Cerebellar nuclear complex (tissue), 1 donor: ENCODE measurements at places on chromosomes 2 and 18.

- DNase-seq = no peak
Observed at GRCh38 chr2:177264693-177265587, at the start of gene NFE2L2. NFE2L2 (minus strand) TSS chr2:177264727; CDS start chr2:177264576, 151 bp downstream.

DNA sequence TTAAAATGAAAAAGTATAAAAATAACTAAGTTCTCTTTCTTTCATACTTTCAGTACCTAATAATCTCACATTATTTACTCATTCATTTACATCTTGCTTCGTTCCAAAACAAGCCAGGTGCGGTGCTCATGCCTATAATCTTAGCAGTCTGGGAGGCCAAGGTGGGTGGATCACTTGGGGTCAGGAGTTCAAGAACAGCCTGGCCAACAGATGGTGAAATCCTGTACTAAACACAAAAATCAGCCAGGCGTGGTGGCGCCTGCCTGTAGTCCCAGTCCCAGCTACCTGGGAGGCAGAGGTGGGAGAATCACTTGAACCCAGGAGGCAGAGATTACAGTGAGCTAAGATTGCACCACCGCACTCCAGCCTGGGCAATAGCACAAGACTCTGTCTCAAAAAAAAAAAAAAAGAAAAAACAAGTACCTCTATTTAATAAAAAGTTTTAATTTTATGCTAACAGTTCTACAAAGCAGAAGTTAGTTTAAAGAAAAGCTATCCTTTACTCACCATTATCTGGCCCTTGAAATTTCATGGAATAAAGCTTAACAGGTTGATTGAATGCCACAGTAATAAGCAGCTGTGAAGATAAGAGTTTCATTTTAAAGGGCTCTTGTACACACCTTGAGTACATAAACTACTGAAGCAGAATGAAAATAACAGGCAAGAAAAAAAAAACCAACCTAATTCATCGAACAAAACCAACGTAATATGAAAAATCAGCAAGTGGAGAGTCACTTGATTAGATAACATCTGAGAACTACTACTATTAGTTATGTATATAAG lies 22.5 kb downstream of the TXNL1 start:
- DNase-seq = no peak

GRCh38 chr2:70450641-70451250 lies 102.9 kb downstream of the TGFA start:
- no peak for DNase-seq

DNA sequence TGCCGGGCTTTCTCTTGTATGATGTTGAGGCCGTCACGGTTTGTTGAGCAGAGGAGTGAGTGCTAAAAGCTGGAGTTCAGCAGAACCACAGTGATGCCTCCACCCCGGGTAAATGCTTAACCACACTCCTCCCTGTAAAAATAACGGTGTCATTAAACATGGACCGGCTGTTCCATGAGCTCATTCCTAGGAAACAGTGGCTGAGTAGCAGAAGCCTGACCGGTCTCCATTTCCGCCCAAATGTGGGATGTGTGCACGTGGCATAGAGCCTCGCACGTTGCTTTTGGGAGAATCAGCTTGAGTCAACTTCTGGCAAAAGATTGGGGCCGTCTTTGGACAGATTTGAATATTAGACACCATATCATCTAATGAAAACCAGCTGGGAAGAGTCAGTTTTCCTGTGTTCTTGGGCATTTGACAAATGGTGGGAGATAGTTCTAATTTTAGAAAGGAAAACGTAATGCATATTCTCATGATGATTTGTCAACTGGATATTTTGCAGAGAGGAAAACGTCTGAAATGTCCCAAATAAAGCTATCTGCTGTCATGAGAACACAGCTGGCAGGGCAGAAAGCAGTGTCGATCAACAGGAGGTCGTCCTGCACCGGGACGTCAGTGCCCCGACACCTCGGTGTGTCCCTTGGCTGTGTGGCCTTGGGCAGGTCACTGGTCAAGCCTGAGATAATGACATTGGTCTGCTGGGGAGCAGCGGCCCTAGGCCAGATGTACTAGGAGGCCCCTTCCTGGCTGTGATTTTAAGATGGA lies 42.4 kb downstream of the LRRFIP1 start:
- no peak for DNase-seq

GRCh38 chr2:75088791-75089190 lies 110.5 kb downstream of the TACR1 start:
- DNase-seq = no peak

DNA sequence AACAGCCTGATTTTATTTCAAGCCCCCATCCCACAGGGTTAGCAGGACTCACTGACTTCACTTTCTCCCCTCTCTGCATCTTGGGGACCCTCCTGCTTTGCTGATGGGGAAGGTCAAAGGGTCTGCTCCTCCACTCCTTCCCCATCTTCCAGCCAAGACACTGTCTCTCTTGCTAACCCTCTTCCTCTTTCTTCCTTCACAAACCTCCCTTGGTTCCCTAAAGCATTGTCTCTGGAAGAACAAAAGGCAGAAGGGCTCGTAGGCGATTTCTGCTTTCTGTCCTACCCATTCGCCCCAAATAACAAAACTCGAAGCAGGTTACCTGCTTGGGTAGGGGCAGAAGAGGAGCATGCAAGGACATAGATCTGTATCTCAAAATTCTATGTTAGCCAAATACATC lies 5.5 kb upstream of the SLC4A3 start:
- no peak for DNase-seq

GRCh38 chr2:172208791-172209325 lies 106.2 kb upstream of the DLX2 start:
- no peak for DNase-seq

- no peak for DNase-seq
Observed at GRCh38 chr2:32418778-32419177, 62.0 kb downstream of the BIRC6 start.

- DNase-seq = no peak
Observed at GRCh38 chr2:143729296-143729814, 600.1 kb downstream of the ARHGAP15 start.

DNA sequence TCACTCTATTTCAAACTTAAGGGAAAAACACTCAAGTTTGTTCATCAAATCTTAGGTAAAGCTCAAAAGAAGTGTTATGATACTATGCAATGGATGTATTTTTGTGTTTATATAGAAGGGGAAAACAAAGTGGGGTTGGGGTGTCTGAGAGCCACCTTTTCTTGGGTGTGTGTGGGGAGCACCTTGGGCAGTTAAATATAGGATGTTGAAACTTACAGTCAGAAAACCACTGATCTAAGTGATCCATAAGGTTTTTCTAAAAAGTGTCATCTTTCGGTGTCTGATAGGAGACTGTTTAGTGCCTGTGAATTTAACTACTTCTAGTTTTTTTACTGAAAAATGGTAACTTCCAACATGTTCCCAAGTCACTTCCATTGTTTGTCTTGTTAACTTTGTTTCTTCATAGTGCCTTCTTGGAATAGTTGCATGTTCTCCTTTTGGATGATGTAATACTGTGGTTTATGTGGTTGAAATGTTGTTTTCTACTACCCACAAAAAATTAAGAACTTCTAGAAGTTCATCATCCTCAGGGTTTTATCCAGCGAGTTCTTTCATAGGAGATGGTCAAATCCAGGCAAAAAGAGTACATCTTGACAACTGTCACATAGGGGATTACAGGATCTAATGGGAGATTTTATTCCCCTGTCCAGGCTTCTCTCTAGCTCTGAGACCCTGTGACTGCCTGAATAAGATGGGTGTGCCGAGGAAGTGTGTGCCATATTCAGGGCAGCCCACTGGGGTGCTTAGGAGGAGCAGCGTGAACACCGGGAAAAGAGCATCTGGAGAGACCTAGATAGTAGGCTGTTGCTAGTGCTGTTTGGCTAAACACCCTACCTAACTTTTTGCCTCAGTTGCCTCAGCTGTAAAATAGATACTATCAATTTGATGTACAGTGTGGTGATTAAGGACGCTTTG lies 46.2 kb downstream of the CAB39 start:
- no peak for DNase-seq

DNA sequence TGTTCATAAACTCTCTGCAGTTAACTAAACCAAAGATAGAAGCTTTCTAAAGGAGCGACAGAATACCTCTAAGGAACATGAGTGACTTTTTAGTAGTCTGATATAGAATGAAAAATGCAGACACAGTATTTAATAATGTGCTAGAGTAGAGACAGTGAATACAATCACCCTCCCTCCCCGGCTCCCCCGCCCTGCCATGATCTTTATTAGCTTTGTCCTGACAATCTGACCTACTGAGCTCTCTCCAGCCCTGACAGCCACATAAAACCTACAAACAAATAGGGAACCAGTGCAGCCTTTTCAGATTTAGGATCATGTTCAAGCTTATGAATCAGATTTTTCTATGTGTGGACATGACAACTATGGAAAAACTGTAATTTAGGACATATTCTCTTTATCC lies 777.6 kb upstream of the FANCL start:
- no peak for DNase-seq

- no peak for DNase-seq
Observed at GRCh38 chr2:119694845-119695521, 16.0 kb downstream of the TMEM177 start.

DNA sequence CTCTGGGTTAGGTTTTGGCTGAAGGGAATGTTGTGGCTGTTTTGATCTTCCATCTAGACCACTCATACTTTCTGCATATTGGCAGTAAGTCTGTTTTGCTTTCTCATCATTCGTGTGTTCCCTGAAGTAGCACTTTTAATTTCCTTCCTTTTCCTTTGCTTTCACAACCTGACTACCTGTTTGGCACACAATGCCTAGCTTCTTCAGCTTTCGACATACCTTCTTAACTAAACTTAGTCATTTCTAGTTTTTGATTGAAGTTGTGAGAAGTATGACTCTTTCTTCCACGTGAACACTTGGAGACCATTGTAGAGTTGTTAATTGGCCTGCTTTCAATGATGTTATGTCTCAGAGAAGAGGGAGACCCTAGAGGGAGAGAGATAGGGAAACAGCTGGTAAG lies 123.6 kb upstream of the EPB41L3 start:
- no peak for DNase-seq

DNA sequence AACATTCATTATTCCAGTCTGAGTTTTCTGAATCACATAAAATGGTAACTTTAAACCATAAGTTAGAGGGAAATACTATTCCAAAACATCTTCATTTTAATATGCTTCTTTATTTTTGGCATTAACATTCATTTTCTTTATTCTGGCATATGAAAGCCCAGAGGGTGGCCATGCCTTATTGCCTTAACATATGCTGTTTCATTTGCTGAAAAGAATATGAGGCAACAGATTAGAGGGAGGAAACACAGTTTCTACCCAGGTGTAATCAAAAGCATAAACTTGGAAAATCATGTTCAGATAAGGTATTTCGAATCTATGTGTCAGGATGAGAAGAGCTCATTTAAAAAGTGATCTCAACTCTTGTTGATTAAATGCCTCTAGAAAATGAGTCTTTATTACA lies 379.9 kb upstream of the DSEL start:
- peak; percentile 50 for DNase-seq

- DNase-seq = no peak
Observed at GRCh38 chr2:135002836-135003235, 44.4 kb downstream of the MAP3K19 start.

DNA sequence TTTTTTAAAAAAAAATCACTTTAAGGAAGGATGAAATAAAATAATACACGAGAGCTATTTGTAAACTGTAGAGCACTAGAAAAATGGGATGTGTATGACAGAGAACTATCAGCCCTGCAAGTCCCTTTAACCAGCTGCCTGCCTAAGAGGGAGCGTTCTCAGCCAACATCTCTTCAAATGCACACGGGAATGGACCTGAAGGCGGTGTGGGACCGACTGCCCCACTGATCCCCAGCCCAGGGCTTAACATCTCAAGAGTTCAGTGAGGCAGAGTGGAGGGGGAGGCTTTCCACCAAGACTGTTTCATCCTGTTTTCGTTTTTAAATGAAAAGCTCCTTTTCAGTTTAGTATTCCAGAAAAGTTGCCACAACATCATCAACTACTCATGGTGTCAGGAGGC lies 2.2 kb downstream of the INPP4A start:
- no peak for DNase-seq

DNA sequence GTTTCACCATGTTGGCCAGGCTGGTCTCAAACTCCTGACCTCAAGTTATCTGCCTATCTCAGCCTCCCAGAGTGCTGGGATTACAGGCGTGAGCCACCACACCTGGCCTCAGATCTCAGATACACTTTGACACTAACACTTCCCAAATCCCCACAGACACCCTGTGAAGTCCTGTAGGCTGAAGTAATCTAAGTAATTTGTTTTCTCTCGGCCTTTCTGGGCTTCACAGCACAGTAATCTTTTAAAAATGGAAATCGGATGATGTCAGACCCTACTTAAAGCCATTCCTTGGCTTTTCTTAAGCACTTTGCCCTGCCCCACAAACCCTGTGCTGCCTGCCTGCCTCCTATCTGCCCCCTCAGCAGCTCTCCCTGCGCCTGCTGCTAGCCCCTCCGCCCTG lies 16.2 kb downstream of the ATIC start:
- DNase-seq = no peak

DNA sequence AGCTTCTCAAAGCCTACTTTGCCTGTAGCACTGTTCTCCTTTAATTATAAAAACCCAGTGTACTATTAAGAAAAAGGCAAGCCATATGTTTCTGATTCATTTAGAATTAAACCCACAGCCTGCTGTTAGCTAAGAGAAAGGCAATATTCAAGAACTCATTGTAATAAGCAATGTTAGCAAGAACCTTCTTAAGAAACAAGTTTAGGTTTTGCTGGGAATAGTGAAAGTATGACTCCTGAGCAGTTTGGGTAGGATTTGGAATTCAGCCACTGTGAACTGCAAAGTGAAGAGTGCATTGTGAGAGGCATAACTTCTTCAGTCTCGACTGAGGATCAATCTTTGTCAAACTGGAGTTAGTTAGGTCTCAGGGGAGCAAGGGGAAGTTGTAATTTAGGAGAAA lies 206.5 kb upstream of the NT5C1B start:
- no peak for DNase-seq

DNA sequence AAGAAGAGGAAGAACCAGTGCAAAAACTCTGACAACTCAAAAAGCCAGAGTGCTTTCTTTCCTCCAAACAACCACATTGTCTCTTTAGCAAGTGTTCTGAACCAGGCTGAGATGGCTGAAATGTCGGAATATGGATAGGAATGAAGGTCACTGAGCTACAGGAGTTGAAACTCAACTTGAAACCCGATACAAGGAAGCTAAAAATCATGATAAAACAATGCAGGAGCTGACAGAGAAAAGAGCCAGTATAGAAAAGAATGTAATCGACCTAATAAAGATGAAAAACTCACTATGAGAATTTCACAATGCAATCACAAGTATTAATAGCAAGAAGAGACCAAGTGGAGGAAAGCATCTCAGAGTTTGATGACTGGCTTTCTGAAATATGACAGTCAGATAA lies 15.0 kb upstream of the EIF2AK3 start:
- DNase-seq = no peak

DNA sequence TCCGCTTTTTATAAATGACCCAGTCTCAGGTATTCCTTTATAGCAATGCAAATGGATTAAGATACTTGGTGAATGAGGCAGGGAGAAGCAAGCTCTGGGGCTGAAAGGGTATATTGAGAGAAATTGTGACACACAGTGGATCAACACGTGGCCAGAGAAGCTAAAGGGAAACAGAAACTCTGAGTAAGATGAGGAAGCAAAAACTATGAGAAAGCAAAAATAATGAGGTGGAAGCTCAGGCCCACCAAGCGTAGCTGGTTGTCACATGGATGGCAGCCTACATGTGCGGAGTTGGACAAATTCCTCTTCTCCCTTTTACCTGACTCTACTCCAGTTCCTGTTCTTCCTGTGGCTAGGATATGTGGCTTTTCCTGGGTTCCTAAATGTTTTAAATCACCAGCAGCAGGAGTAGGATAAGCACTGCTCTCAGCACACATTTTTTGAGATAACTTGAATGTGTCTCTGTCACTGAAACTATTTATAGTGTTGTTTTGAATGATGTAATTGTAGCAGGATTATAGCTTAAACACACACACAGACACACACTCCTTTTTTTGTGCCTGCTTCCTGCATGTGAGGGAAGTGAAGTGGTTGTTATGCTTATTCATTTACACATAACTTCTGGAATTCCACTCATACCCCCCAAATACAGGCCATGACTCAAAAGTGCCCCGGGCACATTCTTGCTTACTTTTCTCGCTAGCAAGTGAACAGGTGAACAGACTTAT lies 30.1 kb upstream of the EPC2 start:
- no peak for DNase-seq
